ENCODE measurements at places on chromosomes 2 and 18.

GRCh38 chr18:44723411-44723810, 42.7 kb downstream of the SETBP1 start:
- DNase-seq = no peak

GRCh38 chr2:240902615-240903041, 3.5 kb upstream of the CROCC2 start:
- DNase-seq = no peak

DNA sequence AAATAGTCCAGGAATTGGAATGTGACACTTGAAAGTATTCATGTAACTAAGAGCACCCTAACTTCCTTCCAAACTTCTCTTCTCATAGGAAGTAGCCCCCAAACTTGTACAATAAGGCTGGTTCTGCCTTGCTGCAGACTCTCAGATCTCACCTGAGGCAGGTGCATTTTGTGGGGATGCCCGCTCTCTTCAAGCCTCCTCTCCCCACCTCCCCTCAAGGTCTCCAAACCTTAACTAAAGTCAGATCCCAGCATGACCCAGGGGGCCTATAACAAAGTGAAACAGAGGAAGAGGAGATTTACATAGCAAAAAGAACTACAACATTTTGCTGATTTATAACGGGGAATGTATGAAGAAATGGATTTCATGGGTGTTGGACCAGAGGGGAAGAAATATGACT, 23.6 kb downstream of the CDKL4 start:
- no peak for DNase-seq

DNA sequence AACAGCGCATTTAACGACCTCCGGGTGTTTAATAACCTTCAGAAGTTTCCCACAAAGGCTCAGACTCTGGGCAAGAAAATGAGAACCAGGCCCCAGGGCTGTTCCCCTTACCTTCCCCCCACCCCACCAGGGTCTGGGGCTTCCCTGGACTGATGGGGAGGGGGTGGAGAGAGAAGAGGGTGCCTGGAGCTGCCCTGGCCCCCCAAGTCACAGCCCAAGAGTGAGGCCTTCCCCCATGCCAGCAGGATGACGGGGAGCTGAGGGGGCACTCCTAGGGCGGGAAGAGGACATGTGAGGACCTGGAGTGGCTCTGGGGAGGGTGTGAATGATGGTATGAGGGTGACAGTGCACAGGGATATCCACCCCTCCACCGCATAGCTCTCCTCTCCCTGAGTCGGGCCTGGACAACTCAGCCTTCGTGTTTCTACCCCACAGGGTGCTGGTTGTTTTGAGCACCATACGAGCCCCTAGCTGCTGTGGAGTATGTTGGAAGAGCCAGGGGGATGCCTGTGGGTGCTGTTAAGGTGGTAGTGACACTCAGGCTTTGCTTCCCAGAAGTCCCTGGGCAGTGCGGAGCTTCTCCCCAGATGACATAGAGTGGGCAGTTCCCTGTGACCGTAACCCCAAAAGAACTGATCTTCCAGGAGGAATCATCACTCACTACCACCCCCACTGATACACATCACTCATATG, 3.9 kb downstream of the PKDCC start:
- no peak for DNase-seq

- no peak for DNase-seq
Measured at GRCh38 chr2:214193943-214194342, 216.9 kb upstream of the VWC2L start.

GRCh38 chr2:158559252-158559651, 102.5 kb downstream of the PKP4 start:
- no peak for DNase-seq

- no peak for DNase-seq
Measured at GRCh38 chr18:77262643-77263465, 13.2 kb downstream of the GALR1 start.

GRCh38 chr2:7281231-7282201, 364.3 kb downstream of the RNF144A start:
- DNase-seq = no peak

DNA sequence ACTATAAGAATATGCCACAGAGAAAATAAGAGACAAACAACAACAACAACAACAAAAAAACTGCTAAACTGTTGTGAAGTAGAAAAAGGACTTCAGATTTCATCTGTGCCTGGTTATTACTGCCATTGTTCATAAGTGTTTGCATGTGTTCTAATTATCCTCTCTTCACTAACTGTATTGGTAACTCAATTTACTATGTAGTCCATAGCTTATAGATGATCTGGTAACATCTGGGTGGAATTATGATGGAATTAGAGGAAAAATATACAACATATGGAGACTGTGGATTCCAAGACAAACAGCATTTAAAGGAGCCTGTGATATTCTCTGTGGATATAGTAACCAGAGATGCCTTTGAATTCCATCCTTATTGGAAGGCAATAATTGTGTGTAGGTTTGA, 1891.5 kb upstream of the PIK3C3 start:
- DNase-seq = no peak

- no peak for DNase-seq
Measured at GRCh38 chr2:219954331-219954730, 326.9 kb downstream of the SLC4A3 start.

DNA sequence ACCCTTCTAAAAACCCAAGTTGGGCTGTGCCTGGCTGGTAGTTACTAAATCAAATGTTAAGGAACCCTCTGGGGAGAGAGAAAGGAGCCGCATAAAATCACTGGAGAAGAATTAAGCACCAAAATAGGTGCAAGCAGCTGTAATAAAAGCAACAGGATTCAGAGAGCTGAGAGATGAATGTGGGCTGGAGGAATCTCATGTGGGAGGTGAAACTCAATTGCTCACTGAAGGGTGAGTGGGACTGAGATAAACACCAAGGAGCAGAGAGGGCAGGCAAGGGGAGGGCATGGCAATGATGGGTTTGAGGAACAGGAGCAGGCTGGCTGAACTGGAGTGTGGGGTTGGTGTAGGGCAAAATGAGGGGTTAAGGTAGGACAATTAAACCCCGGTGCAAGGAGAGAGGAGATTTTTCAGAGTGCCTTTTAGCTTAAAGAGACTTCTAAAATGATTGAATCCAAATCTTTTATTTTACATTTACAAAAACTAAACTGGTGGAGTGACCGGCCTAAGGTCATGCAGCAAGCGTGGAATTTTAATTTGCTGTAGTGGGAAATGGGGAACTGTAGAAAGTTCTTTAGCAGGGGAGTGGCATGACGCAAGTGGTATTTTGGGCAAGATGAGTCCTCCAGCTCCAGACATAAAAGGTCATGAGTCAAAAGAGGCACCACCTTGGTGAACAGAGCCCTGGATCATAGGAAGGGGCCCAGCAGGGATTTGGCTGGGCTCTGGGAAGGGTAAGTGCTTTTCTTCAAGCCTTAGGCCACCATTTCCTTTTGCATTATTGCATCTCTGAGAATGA, 10.5 kb downstream of the PLB1 start:
- no peak for DNase-seq

GRCh38 chr2:232634206-232635150, 1.1 kb downstream of the EFHD1 start:
- no peak for DNase-seq

DNA sequence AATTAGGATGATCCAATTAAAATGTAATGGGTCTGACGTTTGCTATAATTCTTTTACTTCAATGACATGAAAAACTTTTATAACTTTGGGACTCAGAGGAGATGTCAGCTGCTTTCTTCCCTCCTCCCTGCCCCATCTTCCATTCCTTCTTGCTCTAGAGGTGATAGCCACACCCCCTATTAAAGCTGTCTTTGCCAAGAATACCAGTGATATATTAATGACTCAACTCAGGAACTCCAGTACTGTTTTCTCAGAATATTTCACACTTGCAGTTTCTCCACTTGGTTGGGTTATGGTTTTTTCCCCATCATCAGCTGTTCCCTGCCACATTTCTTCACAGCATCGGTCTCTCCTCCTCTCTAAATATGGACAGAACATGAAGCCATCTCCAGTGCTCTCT, 184.0 kb downstream of the KCNE4 start:
- no peak for DNase-seq
